Breast epithelium (tissue), 4 donors: ENCODE measurements at places on chromosomes 13 and 19.

GRCh38 chr13:85108356-85108755, 690.9 kb downstream of the SLITRK6 start:
- no peak for DNase-seq

- no peak for DNase-seq
Measured at GRCh38 chr19:18149596-18149975, 3.4 kb upstream of the PIK3R2 start.

GRCh38 chr19:53882391-53883050, 524 bp downstream of the PRKCG start:
- DNase-seq: no peak

DNA sequence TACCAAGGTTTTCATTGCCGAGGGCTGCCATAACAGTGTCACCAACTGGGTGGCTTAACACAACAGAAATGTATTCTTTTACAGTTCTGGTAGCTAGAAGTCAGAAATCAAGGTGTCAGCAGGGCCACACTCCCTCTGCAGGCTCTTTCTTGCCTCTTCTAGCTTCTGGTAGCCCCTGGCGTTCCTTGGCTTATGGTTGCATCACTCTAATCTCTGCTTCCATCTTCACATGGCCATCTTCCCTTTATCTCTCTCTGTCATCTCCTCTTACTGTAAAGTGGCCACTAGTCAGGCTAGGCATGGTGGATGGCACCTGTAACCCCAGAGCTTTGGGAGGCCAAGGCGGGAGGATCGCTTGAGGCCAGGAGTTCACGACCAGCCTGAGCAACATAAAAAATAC, 38.0 kb upstream of the MRI1 start:
- no peak for DNase-seq

DNA sequence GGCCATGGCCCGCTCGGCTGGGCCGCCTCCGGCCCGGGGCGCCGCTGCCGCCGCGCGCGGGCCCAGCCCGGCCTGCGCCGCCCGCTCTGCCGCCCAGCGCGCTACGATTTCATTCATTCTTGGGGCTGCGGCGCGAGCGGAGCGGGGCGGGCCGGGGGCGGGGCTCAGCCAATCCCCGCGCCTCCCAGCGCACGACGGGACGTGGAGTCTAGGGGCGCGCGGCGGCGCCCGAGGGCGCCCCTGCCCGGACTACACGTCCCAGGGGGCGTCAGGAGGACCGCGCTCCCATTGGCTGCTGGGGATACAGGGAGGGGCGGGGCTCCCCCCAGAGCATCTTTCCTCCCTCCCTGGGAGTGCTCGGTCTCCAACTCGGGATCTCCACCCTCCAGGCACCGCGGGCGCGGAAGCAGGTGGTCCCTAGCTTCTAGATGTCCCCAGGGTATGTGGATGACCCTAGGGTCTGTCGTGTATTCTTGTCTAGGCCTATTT, 5.6 kb upstream of the DPF1 start:
- no peak for DNase-seq

- no peak for DNase-seq
Measured at GRCh38 chr13:61045251-61045650, 370.4 kb downstream of the PCDH20 start.

GRCh38 chr19:6773323-6773931, 919 bp downstream of the VAV1 start:
- no peak for DNase-seq

GRCh38 chr13:67101730-67102467, 128.2 kb downstream of the PCDH9 start:
- no peak for DNase-seq

GRCh38 chr19:32363175-32363574, 17.8 kb downstream of the ZNF507 start:
- DNase-seq: no peak

DNA sequence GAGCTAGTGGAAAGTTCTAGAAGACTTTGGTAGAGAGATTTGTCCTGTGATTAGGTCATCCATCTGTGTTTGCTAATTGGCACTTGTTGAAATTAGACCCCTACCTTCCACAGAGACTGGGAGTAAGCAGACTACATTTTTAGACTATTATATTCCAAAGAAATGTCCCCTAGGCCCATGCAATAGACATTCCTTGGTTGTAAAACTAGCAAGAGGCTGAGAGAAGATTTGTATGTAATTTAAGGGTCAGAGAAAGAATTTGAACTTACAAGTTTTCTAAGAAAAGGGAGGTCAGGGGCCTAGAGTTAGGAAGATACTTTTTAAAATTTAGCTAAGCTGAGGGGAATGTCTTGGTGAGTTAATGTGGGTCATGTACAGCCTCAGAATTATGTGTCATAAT, 470.7 kb upstream of the SLITRK1 start:
- DNase-seq: no peak

DNA sequence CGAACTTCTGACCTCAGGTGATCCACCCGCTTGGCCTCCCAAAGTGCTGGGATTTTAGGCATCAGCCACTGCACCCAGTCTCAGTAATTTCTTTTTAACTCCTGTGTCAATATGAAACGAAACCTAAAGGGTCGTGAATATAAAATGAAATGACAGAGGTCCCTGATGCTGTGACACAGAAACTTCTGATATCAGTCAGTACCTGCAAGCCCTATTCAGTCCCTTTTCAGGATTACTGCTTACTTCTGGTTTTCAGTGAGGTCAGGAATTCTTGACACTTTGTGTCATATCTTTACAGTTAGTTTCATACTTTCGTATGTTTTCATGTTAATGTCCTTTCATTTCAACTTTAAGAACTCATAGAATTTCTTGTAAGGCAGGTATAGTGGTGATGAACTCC, 58.7 kb downstream of the RNF17 start:
- DNase-seq: no peak

- no peak for DNase-seq
Measured at GRCh38 chr13:94188201-94188854, 291.2 kb downstream of the DCT start.

DNA sequence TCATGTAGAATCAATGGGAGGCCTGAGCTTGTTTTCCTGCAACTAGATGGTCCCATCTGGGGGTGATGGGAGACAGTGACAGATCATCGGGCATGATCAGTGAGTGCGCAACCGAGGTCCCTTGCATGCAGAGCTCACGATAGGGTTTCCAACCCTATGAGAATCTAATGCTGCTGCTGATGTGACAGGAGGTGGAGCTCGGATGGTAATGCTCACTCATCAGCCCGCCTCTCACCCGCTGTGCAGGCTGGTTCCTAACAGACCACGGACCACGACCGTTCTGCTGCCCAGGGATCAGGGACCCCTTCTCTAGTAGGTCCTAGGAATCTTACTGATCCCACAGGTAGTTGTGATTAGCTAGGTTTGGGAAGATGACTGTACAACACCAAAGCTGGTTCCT, 23.5 kb upstream of the GARRE1 start:
- DNase-seq: no peak

DNA sequence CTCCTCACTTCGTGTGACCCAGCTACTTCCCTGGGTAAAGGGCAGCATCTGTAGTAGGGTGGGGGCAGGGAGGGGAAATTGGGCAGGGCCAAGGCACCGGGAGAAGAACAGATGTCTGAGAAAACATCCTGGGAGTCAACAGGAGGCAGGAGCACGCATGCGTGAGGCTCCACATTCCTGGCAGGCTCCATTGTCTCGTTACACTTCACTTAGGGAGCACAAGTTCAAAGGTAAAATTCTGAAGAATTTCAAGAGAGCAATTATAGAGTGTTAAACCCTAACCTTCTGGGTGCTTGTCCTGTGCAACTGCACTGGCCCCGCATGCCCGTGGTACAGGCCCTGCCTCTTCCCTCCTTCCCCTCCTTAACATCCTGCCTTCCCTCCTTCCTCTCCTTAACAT, 79.6 kb upstream of the POMP start:
- DNase-seq: no peak

GRCh38 chr13:41193469-41193868, 900 bp downstream of the KBTBD7 start:
- no peak for DNase-seq

DNA sequence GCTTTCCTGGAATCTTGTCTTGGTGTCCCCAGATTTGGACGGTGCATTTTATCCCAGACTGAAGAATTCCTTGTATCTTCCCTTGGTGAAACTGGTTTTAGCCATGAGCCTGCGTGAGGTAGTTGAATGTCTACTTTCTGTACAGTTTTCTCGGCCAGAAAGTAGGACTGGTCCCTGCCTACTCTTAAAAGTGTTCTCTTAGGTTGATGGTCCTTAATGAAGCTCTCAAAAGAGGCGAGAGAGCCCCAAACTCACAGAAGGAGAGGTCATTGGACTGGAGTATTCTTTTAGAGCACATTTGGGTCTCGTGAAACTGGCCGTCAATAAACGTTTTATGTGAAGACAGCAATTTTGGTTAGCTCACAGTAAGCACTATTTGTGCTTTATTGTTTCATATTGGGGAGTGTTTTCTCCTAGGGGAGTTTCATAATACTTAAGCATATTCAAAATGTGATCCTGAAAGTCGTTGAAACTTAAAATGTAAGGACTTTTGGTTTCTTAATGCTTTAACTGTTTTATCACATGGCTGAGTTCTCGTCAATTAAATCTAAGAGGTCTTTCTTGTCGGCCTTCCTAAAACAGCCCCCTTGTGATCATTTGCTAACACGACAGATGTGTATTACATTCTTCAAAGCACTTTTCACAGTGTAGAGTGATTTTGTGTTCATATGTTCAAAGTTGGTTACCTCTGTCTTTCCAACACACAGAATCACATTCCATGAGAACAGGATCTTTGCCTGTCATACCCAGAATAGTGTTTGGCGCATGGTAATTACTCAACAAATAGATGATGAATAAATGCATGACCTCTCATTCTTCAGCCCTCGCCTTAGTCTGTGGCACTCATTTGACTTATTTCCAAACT, 889 bp downstream of the GTF2F2 start:
- DNase-seq: no peak

DNA sequence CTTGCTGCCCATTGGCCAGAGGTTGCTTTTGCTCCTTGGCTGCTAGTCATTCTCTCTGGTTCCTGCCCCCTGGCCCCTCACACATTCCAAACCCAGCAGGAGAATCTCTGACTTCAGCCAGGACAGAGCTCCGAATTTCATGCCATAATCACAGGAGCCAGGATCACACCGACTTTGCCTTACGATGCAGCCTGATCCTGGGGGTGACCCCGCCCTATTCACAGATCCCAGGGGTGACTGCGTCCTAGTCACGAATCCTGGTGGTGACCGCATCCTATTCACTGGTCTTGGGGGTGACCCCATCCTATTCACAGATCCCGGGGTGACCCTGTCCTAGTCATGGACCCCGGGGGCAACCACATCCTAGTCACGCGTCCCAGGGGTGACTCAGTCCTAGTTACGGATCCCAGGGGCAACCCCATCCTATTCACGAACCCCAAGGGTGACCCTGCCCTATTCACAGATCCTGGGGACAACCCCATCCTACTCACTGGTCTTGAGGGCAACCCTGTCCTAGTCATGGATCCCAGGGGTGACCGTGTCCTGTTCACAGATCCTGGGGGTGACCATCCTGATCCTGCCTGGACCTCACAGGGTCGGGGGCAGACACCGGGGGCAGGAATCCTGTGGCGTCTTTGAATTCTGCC, 7.4 kb upstream of the TEX29 start:
- no peak for DNase-seq
